ENCODE measurements at places on chromosomes 7 and 10.

DNA sequence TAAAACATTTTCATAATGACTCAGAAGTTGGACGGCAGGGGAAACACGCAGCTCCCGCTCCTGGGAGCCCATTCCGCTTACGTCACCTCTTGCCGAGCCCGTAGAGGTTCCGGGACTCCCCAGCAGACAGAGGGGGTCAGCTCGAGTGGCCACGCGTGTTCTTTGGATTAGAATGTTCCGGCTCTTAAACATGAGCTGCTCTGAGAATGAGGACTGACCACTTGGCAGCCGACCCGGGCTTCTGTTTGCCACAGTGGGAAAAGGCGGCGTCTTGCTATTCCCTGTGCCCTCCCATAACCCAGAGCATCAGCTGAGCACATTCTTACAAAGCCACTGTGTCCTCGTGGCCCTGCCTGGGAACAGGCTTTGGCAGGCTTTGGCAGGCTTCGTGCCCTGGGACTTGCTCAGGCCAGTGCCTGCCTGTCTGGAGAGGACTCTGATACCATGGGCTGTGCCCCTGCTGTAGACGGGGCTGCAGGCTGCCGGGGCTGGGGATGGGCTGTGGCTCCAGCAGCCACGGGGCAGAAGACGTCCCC is 40.1 kb downstream of the PFKP start:
- DNase-seq, result no peak

DNA sequence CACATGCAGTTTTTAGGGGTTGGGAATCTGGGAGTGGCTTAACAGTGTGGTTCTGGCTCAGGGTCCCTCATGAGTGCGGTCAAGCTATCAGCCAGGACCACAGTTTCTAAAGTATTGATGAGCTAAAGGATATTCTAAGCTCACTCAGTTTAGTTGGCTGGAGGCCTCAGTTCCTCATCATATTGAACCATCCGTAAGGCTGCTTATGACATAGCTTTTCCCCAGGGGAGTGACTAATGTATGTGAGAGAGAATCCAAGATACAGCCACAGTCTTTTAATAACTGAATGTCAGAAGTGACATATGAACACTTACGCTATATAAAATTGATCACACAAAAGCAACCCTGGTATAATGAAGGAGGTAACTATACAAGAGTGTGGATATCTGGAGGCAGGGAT is 245.3 kb downstream of the POLR1F start:
- DNase-seq, result no peak

DNA sequence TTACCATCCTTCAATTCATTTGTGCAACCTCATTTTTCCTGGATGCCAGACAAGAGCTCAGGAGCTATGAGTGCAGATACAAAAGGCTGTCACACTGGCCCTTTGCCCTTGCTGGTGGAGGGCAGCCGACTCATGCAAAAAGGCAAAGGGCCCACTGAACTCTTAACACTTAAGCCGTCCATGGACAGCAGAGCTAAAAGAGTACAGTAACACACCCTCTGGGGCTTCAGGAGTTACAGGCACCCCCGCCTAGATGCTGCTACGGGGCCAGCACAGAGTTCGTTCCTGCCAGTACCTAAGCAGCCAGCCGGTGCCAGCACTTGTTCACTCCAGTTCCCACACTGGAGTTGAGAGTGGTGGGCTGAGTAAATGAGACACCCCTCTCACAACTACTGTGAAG is 69.9 kb upstream of the MRLN start:
- DNase-seq, result no peak

- DNase-seq, result no peak
These were observed 152.5 kb downstream of the PPP1R9A start for GRCh38 chr7:95059842-95060313.
